CD4-positive, alpha-beta T cell treated with Interleukin-4 for 1 hour (primary cell): ENCODE measurements at places on chromosomes 12 and 14.

- DNase-seq = no peak
Measured at GRCh38 chr14:54662491-54663133, 95.7 kb downstream of the SAMD4A start.

DNA sequence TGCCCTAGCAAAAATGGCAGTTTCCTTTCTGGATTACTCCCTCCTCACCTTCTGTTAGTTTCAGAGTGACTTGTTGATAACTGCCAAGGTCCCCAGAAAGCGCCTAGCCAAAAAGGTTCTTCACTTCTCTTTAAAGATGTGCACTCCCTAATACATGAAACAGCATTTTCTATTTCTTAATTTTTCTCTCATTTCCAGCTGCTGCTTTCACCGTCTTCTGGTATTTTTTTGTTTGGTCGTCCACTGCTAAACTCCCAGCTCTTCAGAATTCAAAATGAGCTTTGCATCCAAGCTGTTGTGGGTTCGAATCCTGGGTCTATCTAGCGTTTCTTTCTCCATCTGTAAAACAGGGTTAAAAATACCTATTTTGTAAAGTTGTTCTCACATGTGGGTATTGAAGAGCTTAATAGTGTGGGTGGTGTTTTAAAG is 397 bp upstream of the BORCS5 start:
- no peak for DNase-seq

DNA sequence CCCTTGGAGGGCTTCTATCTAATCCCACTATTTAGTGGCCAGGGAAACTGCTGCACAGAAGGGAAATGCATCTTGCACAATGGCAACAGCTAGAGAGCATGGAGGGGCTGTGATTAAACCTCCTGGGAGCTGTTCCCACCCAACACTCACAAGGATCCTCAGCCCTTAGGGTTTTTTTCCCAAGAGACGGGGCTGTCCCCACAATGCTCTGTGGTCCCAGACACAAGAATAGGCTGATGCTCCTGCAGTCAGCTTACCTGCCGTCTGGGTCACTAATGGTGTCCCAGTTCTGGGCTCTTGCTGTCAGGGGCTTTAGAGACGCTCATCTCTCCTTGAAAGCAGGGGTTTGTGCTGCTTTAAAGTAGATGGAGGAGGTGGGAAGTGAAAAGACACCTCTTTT is 4.6 kb downstream of the SERPINA1 start:
- DNase-seq = no peak

GRCh38 chr14:89041257-89041582 is 216.8 kb downstream of the TTC8 start:
- no peak for DNase-seq

DNA sequence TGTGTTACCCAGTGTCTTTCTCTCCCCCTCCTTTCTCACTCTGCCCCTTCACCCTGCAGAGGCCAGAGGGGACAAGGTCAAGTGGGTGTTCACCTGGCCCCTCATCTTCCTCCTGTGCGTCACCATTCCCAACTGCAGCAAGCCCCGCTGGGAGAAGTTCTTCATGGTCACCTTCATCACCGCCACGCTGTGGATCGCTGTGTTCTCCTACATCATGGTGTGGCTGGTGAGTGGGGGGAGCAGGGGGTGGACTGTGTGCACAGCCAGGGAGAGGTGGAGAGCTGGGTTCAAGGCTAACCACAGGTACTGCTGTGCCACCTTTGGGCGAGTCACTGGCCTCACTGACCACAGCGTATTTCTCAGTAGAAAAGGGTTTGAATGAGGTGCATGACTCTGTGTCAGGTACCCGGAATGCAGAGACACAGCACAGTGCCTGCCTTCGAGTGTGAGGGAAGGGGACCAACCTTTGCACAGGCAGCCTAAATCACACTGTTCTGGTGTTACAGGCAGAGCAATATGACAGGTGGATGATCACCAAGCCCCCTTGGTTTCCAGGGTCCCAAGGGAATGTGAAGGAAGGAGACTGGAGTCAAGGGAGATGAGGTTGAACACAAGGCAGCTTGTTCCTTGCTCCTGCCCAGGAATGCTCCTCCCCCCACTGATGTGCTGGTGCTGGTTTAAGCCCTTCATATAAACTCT is 30.8 kb upstream of the RIN3 start:
- DNase-seq = peak; percentile 4

- DNase-seq = no peak
Measured at GRCh38 chr14:58639842-58640484, 2.2 kb downstream of the DACT1 start.

DNA sequence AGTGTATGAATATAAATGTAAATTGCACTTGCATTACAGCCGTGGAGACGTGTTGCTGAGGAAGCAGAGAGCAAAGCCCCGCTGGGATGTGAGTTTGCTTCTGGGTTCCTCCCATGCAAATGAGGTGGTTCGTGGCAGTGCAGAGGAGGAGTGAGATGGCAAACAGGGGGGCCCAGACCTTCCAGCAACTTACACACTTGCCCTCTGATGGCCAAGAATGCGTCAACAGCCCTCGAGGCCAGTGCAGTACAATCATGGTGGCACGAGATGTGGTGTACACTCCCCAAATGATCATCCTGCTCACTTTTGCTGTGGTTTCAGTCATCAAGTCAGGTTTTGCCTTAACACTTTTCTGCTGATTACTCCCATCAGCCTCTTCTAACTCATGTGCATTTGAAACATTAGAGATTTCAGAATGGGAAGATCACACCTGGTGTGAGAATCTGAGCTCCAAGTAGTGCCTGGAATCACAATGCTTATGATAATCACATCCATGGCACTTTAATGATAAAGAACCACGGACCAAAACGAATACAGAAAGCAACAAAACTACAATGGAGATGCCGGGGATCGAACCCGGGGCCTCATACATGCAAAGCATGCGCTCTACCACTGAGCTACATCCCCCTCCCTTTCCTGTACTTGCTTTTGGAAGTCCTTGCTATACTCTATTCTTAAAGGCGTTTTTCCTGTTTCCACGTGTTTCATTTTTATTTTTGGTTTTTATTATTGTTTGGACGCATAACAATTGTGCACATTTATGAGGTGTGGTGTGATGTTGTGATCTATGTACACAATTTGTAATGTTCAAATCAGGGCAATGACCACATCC is 7.0 kb upstream of the UBC start:
- DNase-seq = peak; percentile 86

GRCh38 chr12:51951199-51951842 is at the start of gene ACVR1B:
Gene ACVR1B (plus strand): TSS chr12:51951699. CDS start chr12:51951744, 45 bp downstream.
- peak; percentile 91 for DNase-seq

DNA sequence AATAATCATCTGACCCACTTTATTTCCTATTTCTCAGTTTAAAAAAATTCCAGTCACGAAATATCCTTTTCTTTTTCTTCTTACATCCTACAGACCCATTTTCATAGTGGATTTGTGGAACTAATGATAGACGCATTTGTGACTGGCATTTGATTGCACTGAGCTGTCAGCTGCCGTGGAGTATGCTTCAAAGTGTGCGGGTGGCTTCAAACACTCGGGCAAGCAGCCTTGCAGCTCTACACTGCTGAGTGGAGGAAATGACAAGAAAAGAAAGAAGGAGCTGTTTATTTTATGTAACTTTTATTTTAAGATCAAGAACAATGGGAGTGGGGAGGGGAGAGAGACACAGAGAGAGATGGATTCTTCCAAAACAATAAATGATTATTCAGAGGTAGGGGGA is 112.8 kb upstream of the NAP1L1 start:
- no peak for DNase-seq

DNA sequence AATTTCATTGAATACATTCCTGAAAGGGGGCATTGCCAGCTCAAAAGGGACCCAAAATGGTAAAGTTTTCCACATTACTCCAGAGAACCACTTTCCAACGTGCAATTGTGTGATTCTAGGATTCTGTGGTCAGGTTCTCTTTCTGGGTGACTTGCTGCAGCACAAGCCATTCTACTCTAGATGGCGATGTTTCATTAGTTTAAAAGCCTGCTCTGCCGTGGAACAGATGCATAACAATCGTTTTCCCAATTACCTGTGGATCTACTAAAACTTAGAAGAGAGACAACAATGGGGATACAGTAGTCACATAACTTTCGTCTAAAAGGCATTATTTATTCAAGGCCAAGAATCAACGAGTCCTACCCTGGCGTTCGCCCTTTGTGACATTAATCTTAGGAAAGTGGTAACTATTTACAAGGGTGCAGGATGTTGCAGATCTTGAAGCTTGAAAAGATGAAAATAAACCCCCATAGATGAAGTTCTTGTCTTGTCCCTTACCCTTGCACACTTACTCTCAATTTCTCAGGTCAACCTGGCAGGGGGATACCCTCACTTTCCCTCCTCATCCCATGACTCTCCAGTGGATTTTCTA is 400.9 kb downstream of the SNAPC1 start:
- no peak for DNase-seq

DNA sequence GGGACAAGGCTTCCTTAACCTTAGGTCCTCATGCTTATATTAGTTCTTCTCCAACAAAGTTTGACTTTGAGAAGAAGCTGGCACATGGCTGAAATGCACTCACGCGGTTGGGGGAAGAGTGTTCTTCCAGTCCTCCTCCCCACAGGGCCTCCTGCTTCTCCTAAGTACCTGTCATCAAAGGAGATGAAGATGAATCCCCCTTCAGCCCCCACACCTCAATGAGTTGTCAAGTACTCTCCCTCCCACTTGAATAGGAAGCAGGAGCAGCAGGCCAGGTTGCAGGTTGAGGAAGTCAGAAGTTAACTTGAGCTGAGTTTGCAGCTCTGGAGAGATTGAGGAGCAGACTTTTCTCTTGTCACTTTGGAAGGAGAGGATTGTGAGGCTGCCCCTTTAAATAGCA is 2.9 kb upstream of the PDE1B start:
- DNase-seq = no peak

GRCh38 chr12:132825089-132825488 is 3.6 kb downstream of the GOLGA3 start:
- no peak for DNase-seq

DNA sequence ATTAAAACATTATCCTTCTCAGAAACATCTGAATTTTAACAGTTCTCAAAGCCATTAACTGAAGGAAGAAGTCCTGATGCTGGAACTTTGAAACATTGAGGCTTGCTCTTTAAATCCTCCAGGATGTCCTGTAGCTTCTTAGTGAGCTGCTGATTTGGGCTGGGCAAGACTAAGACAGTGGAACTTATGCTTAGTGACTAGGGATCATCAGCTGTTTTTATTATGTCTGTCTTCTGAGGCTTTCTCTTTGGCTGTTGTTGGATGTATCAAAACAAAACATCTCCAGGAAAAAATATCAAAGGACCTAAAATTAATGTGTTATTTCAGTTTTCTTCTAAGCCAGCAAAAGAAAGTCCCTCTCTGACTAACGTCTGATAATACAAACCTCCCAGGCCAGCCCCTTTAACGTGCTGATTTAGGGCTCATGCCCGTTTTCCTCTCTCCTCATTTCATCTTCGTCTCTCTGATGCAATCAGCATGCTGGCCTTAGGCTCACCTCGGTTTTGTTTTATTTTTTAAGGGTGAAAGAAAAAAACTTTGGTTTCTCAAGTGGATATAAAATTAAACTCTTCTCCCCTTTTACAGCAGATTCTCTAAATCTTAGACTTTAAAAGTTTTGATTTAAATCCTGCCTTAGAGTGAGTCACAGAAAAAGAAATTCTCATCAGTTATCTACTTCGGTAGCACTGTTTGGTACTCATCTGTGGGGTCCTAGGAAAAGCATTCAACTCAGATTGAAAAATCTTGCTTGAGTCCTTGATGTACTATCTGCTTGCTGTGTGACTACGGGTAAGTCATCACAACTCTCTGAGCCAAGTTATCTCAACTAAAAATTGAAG is 106.2 kb upstream of the CCDC91 start:
- no peak for DNase-seq

DNA sequence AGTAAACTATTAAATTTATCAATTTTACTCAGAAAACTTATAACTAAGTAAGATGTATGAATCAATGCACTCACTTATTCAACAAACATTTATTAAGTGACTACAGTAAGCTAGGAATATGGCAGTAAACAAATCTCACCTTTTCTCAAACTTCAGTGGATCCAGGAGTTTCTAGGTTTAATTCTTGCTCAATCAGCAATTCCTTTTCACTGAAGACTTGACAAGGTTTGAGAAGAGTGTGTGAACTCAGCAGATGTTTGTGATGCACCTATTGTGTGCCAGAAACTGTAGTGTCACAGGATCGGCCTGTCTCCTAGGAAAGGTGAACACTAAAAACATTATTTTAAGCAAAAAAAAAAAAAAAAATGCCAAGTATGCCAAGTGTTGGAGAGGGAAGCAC is 167.8 kb downstream of the ALG10 start:
- DNase-seq = no peak

DNA sequence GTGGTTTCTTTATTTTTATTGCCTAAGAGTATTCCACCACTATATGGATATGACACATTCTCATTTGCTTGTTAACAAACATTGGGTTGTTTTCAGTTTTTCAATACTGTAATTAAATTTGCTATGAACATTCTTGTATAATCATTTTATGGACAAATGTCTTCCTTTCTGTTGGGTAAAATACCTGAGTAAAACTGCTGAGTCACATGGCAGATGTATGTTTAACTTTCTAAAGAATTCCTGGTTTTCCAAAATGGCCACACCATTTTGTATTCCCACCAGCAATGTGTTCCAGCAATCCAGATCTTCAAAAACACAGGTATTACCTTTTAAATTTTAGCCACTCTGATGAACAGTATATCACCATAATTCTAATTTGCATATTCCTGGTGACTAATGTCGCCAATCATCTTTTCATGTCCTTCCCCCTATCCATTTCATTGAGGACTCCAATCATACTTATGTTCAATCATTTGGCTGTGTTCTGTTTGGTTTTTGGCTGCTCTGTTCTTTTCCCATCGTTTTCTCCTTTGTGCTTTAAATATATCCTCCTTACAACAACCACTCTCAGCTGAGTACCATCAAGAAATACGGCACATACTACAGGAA is 36.0 kb downstream of the CDK17 start:
- no peak for DNase-seq

DNA sequence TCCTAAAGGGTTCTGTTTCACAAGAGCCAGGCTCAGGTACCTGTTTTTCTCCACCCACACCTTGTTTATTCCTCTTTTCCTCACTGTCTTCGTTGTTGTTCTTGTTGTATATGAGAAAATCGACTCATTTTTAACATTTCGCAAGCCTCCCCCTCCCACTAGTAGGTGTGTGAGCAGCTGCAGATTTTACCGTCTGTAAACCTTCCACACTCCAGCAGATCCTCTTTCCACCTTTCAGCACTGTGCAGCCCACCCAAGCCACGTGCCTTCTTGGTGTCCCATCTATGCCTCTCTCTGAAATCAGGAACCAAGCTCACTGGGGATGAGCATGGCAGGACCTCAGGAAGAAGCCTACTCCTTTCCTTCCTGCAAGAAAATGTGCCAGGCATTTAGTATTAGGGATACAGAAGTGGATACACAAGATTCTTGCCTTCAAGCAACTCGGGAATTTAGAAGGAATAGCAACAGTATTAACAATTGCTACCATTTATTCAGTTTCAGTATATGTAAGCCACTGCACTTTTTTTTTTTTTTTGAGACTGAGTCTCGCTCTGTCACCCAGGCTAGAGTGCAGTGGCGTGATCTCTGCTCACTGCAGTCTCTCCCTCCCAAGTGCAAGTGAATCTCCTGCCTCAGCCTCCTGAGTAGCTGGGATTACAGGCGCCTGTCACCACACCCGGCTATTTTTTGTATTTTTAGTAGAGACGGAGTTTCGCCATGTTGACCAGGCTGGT is 113.6 kb downstream of the CHST11 start:
- no peak for DNase-seq

GRCh38 chr14:85093631-85094330 is 436.2 kb upstream of the FLRT2 start:
- no peak for DNase-seq
